Stimulated activated CD4-positive, alpha-beta T cell treated with anti-CD3 and anti-CD28 coated beads, Interleukin-12 subunit alpha, Interleukin-12 subunit beta, amount 100 ng/mL, for 48 hours (primary cell): ENCODE measurements at places on chromosomes 5 and 9.
A peak's percentile ranks its signal among the peaks of the same experiment; 100 is the strongest.

GRCh38 chr9:98886691-98887229 is 56.9 kb upstream of the COL15A1 start:
- no peak for DNase-seq

GRCh38 chr5:80408484-80409366 is 861 bp downstream of the ZFYVE16 start:
- DNase-seq, result no peak

- DNase-seq, result no peak
These were observed 128.0 kb upstream of the STC2 start for GRCh38 chr5:173456181-173456580.

GRCh38 chr9:121684381-121685145 is 33.1 kb downstream of the DAB2IP start:
- DNase-seq, result peak; percentile 13

DNA sequence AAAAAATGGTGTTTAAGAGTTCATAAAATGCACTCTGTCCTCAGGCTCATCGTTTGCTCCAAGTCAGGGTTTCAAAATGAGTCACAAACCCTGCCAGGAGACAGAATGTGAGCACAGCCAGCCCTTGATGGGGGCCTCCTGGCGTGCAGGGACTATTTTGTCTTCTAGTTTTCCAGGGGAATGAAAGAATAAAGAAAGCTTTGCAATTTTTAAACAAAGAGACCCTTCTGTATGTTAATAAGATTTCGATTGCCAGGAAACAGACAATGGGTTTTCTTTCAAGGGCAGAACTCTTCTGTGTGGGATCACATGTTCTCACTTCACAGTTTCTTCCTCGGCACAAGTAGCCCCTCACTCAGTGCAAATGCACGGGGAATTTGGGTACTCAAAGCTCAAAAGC is 121.4 kb upstream of the C6 start:
- no peak for DNase-seq
